ENCODE measurements at places on chromosomes 11 and 22.

DNA sequence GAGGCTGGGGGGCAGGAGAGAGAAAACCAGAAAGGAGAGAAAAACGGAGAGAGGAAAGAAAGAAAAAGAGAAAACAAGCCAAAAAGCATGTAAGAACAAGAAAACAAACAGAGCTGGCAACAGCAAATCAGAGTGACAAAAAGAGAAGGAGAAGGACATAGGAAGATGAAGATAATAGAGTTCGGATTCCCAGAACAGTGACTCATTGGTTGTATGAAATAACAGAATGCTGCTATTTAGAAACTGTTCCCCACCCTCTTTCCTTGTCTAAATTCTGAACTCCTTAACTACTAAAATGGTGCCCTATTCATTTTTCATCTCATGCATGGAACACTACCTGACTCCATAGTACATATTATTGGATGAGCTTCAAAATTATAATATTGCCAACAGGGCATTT lies 317.4 kb downstream of the C11orf87 start:
- DNase-seq: no peak

GRCh38 chr22:49349181-49349835 lies 478.4 kb downstream of the BRD1 start:
- DNase-seq: no peak

- no peak for DNase-seq
Observed at GRCh38 chr11:66625041-66625751, 8.8 kb downstream of the RBM14 start.

DNA sequence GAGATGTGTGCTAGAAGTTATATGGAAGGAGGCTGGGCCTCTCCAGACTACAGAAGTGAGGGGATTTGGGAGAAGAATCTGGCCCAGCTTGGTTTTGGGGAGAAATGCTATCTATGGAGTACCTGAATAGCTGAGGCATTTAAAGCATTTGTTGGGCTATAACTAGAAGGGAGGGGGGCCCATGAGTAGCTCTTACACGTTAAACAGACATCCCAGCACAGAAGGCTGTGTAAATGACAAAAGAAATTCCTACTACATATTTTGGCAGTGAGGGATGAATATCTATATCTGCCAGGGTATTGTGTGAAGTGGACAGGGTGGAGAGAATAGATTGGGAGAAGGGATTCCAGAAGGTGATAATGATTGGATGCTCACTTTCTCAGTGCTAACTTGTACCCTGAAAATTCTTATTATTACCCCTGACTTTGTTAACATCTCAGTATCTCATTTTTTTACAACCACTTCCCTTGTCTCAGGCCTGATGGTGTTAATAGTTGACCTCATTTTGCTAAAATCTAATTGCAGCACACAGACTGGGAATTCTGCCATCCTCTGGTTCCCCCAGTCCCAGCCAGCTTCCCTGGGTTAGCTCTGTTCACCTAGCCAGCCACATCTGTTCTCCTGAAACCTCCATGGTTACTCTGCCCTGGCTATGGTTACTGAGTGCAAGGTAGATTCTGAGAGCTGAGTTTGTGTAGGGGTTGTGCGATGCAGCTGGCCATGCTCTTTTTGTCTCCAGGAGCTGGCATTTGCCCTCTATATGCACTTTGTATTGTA lies 28.8 kb upstream of the RRM1 start:
- DNase-seq: no peak

- no peak for DNase-seq
Observed at GRCh38 chr22:35384527-35384926, 3.6 kb downstream of the HMOX1 start.

DNA sequence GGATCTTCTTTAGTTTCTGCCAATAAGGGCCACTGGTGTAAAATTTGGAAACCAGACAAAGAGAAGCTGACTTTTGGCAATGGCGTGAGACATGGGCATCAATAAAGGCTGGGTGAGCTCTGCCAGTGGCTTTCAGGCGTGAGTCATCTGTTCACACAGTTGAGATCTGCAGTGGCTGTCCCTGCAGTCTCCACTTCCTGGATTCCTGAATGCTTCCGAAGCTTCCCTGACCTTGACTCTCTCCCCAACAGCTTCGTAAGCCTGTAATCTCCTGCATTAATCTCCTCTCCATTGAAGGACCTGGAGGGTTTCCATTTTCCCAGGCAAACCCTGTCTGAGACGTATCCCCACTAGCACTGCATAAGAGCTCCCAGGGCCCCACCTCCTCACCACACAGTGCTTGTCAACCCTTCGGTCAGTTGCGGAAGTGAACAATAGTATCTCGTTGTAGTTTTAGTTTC lies 574.7 kb downstream of the TBC1D22A start:
- no peak for DNase-seq

DNA sequence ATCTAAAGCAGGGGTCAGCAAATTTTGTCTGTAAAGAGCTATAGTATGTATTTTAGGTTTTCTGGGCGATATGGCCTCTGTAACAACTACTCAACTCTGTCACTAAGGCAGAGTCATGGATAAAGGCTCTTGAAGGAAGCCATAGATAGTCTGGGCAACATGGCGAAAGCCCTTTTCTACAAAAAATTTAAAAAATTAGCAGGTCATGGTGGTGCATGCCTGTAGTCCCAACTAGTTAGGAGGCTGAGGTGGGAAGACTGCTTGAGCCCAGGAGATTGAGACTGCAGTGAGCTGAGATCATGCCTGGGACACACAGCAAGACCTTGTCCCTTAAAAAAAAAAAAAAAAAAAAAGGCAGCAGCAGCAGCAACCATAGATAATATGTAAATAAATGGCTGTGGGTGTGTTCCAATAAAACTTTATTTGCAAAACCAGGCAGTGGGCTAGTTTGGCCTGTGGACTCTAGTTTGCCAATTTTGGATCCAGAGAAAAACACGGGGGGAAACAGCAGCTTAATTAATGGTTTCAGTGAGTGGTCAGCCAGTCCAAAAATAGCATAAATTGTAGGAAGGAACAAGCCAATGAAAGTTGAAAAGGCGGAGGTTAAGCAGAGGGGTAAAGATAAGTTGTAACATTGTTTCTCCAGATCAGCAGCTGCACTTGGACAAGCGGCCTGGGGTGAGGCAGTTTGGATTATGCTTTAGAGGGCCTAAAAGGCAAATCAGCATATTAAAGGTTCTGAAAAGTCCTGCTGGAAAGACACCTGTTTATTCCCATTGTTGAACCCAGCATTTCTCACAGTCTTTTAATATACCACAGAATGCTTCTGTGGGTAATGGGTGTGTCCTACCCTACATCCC lies 62.6 kb downstream of the KIAA1671 start:
- no peak for DNase-seq

DNA sequence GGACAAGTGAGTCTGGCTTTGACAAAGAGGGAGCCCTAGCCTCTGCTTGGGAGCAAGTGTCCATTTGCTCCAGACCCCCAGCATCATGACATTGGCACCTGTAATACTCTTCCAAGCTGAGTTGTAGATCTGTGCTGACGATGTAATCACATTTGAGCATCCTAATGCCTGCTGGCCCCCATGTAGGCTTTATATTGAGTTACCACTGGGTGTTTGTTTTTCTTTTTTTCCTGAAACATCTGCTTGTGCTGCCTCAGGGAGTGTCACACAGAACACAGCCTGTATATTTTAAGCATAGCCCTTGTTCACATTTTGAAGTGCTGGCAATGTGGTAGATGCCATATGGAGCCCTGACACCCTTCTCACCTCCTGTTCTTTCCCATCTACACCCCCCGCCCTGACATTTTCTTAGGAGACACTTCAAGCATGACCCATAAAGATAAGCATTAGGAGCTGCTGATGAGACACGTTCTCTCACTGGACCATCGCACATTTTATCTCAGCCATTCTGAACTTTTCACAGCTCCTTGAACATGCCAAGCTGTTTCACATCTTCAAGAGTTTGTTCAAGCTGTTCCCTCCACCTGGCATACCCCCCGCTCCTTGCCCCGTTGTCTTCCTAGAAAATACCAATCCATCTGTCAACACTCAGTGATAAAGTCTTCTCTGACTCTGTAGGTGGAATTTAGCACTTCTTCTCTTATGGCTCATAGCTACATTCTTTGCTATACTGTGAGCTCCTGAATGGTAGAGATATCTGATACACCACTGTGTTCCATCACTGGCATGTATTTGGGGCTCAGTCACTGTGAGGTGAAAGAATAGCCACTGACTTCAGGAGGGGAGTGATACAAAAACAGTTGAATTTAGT lies 128.7 kb downstream of the TRIM44 start:
- no peak for DNase-seq

DNA sequence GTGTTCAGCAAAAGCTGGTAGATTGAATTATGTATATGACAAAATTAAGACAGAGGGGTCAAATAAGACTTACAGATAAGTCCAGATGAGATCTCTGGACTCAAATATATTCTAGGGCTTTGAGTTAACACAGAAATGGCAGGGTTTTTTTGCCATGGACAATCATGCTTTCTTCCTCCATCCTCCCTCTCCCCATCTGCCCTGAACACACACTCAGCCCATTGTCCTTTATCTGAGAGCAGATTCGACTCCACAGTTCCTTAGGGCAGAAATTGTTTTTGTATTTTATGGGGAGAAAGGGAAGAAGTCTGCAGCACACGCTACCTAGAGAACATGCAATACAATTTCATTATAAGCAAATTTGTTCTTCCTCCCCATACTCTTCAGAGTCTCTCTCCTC lies 86.8 kb downstream of the SLC1A2 start:
- DNase-seq: no peak

DNA sequence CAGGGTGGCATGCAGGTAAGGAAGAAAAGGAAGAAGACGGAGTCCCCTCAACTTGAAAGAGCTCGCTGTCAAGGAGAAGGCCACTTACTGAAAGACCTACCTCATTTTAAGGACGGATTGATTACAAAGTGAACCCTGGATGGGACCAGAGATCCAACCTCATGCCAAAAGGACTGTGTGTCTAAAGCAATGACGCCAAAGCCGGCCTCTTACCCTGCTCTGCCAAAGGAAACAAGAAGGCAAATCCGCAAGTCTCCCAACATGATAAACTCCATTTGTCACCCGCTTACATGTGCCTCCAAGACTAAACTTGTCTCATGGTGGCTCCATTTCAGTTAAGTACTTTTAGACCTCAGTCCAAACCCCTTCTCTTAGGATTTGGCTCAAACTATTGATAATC lies 148.7 kb upstream of the MTMR2 start:
- no peak for DNase-seq

GRCh38 chr11:2885017-2885677 lies 428 bp downstream of the CDKN1C start:
- no peak for DNase-seq

DNA sequence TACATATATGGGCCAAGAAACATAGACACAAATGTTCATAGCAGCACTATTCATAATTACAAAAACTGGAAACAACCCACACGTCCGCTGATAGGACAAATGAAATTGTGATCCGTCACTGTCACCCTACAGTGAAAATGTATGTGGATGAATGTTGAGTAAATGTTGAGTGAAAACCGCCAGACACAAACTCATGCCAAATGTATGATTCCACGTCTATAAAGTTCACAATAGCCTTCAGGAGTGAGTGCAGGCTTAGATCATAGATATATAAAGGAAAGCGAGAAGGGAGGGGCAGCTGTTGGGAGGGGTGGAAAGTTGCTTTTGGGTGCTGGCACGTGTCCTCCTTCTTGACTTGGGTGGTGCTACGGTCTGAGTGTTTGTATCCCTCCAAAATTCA lies 33.6 kb downstream of the DBX1 start:
- no peak for DNase-seq

DNA sequence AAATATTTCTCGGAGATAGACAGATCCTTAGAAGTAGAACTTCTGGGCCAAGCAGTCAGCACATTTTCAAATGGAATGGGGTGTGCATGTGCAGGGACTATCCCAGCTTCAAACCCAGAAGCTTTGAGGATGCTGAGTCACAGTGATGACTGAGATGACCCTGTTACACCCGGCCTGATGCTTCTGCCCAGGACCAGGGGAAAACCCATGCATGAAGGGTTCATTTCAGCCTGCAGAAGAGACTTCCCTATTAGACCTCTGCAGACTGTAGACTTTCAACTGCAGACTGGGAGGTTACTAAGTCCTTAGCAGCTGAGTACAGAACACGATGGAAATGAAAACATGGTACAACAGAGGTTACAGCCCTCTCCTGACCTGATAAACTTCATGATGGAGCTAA lies 3.6 kb upstream of the OR2AT4 start:
- DNase-seq: no peak

- DNase-seq: no peak
Observed at GRCh38 chr22:41178425-41178975, 26.6 kb upstream of the L3MBTL2 start.

- no peak for DNase-seq
Observed at GRCh38 chr22:48098243-48098920, 1335.9 kb downstream of the TBC1D22A start.

GRCh38 chr11:87722756-87723565 lies 452.3 kb downstream of the RAB38 start:
- no peak for DNase-seq

GRCh38 chr11:4105916-4106315 lies 11.3 kb downstream of the RRM1 start:
- no peak for DNase-seq

GRCh38 chr22:43442386-43443151 lies 30.8 kb downstream of the MPPED1 start:
- no peak for DNase-seq

DNA sequence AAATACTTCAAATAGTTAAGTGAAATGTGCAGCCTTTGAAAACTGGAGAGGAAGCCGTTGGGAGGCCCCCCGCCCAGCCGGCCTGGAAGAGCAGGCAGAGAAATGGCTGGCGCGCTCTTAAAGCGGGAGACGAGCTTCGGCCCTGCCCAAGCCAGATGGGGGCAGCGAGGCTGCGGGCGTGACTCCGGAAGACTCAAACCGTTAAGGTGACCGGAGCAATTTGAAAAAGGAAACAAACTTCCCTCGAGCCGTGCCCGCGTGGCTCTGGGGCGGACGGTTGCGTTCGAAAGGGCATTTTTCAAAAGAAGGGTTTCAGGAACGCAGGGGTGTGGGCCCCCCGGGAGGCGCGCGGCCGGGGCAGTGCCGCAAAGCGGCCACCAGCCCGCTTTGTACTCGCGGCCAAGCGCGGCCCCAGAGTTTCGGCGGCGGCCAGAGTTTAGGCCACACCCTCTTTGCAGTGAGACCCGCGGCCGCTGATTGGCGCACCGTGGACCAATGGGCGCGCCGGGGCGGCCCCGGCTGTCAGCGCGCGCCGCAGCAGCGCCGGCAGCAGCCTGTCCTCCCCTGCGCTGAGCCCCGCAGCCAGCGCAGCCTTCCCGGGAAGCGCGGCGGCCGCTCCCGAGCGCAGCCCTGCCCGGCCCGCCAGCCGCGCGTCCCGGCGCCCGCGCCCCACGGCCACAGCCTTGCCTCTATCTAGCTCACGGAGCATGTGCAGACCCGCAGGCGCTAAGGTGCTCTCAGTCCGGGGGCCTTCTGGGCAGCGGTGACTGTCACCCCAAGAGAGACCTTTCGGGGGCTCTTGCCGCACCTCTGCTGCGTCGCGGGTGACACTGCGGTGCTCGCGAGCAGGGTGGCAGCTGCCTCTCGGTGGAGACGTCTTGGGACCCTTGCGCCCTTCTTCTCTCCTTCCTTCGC lies at the start of gene NAV2:
Gene NAV2, plus strand, starts transcription at position 557 of the 915 bp plus-strand sequence. CDS start 859 bp downstream, outside the sequence.
- peak; percentile 59 for DNase-seq

- DNase-seq: no peak
Observed at GRCh38 chr22:32603651-32604540, 129.3 kb downstream of the FBXO7 start.

GRCh38 chr11:17590463-17590862 lies 43.4 kb downstream of the OTOG start:
- no peak for DNase-seq

- DNase-seq: no peak
Observed at GRCh38 chr11:7353100-7353499, 101.4 kb downstream of the SYT9 start.

- no peak for DNase-seq
Observed at GRCh38 chr11:110990311-110990710, 255.2 kb upstream of the POU2AF2 start.

GRCh38 chr22:45975164-45976161 lies 1.5 kb downstream of the WNT7B start:
- no peak for DNase-seq

GRCh38 chr11:115765803-115766239 lies 261.6 kb upstream of the CADM1 start:
- no peak for DNase-seq
